HCT116 (cell line): ENCODE measurements at places on chromosomes 4 and X.

DNA sequence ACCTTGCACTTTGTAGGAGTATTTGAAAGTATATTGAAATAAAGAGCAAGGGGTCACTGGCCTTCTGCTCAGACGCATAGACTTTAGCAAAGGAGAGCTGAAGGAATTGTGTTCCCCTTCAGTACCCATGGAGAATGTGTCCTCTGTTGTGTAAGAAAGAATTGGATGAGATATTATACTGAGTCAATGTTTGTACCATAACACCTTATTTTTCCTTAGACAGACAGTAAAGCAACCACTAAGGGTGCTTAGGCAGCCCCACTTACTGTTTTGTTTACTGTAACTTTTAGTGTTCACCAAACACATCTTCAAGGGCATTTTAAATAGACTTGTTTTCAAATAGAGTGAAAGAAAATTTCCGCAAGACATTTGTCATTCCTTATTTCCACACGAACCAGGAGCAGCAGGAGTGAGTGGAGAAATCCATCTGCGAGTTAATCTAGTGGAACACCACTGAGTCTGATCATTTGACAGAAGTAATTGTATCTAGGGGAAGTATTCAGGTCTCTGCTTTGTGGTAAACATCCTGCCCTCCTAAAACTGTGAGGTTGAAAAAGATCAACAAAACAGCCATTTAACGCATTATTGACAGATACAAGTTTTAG lies 89.5 kb downstream of the SLIT2 start:
- no peak for DNase-seq

GRCh38 chrX:138026211-138026610 lies 460.3 kb downstream of the ZIC3 start:
- DNase-seq: no peak

DNA sequence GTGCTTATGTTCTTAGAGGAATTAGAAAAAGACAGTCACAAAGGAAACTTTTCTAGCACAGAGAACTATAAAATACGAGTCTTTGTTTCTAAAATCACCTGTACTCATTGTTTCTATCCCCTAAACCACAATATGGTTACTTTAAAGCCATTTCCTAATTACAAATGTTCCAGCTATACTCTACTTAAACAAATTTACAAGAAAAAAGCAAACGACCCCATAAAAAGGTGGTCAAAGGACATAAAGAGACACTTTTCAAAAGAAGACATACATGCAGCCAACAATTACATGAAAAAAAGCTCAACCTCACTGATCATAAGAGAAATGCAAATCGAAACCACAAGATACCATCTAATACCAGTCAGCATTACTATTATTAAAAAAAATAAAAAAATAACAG lies 447.3 kb downstream of the RAB28 start:
- no peak for DNase-seq

GRCh38 chrX:63258144-63258543 lies 93.0 kb downstream of the SPIN4 start:
- DNase-seq: no peak

DNA sequence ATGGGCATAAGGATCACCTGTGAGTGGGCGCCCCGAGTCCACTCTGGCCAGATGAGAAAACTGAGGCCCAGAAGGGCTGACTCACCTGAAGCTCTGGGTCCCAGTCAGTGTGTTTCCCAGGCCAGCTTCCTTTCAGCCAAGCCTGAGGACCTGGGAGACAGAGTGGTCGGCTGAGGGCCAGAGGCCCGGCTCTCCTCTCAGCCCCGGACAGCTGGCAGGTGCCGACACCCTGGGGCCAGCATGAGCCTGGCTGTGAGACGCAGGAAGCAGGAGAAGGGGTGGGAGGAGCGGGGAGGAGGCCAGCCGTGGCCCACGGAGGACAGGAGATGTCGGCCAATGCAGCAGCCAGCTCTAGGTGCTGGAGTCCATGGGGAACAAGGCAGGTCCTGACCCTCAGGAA lies 28.9 kb downstream of the ATP2B3 start:
- DNase-seq: no peak
